ENCODE measurements at places on chromosomes 5 and 9. TPM values are rescaled to one million over a fixed set of nuclear protein-coding genes. Genes with fewer than 3 reads are reported as not detected.

DNA sequence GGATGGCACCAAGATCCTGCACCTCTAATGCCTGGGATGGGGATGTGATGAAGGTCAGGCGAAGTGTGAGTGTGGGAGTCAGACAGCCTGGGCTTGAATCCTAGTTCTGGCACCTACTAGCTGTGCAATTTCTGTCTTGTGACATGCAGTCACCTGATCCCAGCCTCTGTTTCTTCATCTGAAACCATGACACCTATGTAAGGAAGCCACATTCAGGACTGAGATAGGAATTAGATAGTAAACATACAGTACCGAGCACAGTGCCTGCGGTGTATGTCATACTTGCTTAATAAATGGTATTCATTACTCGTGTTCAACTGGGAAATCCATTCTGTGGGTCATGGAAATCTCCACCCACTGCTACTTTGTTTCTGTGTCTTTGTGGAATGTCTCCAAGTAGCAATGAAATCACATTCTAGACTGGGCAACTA, 140.6 kb upstream of the STC2 start:
- no peak for DNase-seq

GRCh38 chr5:6497262-6497661, 48.6 kb downstream of the UBE2QL1 start:
- no peak for DNase-seq

DNA sequence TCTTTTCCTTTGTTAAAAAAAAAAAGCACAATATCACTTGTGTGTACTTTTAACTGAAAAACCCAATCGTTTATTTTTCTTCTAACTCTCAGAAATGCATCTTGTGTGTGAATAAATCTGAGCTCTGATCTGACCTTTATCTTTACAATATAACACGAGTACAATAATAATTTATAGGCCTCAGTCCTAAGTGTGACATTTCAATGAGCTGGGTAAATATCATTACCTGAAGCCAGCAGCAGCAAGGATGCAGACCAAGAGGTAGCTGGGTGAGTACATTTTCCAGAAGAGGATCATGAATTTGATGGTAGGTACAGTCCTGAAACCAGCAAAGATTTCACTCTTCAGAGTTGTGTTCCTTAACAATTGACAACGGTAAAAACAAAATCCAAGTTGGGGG, 264.0 kb upstream of the KIF2A start:
- DNase-seq, result no peak

GRCh38 chr9:125538092-125538473, 168.9 kb downstream of the MAPKAP1 start:
- DNase-seq, result peak; percentile 41

MSANTD3 gene
- polyA plus RNA-seq, result 15.1 TPM

NR2F1 gene
- polyA plus RNA-seq, result 7.6 TPM

ZBTB43 gene
- polyA plus RNA-seq, result 11.7 TPM
